ENCODE measurements at places on chromosomes 2 and 18. TPM values are rescaled to one million over a fixed set of nuclear protein-coding genes. Genes with fewer than 3 reads are reported as not detected.

Gene SIX2
- not detected for total RNA-seq

Gene IL37
- total RNA-seq = 0.44 TPM

Gene LRATD1
- total RNA-seq = 8.0 TPM

Gene SPC25
- 15.4 TPM for total RNA-seq

Gene SLC19A3
- total RNA-seq = 0.21 TPM

Gene ALK
- not detected for total RNA-seq

Gene MTLN
- total RNA-seq = 65.8 TPM

Gene ALKAL2
- total RNA-seq = not detected

Gene IKZF2
- 8.1 TPM for total RNA-seq

Gene KLHL29
- total RNA-seq = 6.4 TPM

Gene GALNT3
- total RNA-seq = 96.5 TPM

Gene HJURP
- total RNA-seq = 40.1 TPM

Gene SPATA3
- total RNA-seq = not detected

Gene RUFY4
- not detected for total RNA-seq

Gene GPC1
- 116 TPM for total RNA-seq

Gene CAVIN2
- 8.4 TPM for total RNA-seq

Gene ABCG8
- not detected for total RNA-seq

Gene SCYGR4
- not detected for total RNA-seq

Gene CD8B
- total RNA-seq = not detected

Gene MSH6
- 94.0 TPM for total RNA-seq

Gene QPCT
- total RNA-seq = 6.6 TPM

Gene STEAP3
- total RNA-seq = 30.8 TPM

Gene MYL12A
- total RNA-seq = 549 TPM
